ENCODE measurements at places on chromosomes 7 and 10.

DNA sequence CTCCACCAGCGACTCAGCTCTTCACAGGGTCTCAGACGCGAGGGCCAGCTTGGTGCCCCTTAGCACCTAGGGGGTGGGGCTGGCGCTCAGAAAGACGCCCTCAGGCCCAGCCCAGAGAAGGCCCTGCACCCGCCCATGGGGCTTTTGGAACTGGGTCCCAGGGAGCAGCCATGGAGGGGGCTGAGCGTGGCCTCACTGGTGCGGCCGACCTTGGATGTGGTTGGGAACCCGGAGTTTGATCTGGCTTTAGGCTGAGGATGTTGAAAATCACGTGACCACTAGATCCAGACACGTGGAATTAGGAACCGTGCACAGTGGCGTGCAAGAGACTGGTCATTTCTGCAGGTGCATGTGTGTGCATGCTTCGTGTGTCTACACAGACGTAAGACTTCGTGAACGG, 185.4 kb downstream of the DNAJB6 start:
- DNase-seq, result no peak

DNA sequence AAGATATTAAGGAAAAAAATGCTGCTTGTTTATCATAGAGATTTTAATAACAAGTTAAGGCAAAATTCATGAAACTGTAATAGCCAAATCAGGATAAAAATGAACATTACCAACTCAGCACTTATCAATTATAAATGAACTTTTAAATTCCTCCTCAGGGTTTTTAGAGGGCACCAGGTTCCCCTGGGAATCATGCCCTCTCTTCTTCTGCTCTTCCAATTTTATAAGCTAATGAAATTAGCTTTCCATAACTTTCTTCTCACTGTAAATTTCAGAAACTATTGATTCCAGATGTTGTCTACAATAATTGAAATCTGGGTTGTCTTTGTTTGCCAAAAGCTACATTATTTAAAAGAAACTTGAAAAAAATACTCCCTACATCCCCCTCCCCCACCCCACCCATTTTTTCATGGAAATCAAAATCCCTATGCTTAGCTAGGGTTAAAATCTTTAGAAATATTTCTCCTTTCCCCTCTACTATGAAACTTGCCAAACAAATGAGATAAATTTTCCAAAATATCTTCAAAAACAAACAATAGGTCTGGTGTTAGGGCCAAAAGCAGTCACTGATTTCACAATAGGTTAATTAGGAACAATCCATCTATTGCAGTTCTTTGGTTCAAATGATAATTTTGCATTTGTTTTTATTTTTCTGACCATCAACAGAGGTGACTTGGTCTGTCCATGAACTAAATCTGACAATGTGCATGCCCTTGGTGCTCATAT, 187.7 kb downstream of the DOCK4 start:
- no peak for DNase-seq

GRCh38 chr10:110666673-110667072, 22.5 kb downstream of the RBM20 start:
- no peak for DNase-seq

DNA sequence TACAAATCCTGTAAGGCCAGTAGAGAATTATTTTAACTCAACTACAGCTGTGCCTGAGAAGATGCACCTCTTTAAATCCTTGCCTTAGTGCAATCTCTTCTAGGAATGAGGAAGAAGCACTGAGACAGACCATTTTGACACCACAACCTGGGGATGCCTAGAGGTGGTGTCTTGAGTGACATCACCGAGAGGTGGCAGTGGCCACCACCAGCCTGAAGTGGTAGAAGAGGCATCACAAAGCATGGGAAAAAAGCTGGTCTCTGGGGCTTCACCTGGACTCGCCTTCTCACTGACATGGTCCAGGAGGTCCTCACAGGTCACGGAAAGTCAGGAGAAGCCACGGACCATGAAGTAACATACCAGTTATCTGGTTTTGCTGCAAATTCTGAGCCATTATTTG, 99.2 kb upstream of the PDLIM1 start:
- DNase-seq, result no peak

DNA sequence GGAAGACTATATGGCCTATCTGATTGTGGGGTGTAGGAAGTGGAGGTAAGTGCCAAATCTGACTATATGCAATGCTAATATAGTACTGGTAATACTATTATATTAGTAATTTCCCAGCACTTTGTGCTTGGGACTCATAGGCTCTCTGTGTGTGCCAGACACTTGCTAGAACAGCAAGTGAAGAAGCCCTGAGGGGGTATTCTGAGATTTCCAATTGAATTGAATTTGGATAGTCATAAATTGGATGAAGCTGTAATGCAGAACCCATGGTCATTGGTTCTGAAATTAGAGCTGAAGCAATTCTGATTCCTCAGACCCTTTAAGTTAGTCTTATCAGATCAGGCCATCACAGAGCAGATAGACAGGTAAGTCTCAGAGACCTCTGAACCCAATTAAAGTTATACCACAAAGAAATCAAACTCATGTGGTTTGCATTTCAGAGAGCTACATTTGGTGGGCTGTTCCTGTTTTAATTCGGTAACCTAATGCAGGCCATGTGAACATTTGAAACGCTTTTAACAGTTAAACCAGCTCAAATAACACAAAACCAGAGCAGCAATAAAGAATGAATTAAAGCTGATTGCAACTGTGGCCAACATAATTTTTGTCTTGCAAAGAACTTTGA, 179.5 kb downstream of the CREB5 start:
- DNase-seq, result no peak

DNA sequence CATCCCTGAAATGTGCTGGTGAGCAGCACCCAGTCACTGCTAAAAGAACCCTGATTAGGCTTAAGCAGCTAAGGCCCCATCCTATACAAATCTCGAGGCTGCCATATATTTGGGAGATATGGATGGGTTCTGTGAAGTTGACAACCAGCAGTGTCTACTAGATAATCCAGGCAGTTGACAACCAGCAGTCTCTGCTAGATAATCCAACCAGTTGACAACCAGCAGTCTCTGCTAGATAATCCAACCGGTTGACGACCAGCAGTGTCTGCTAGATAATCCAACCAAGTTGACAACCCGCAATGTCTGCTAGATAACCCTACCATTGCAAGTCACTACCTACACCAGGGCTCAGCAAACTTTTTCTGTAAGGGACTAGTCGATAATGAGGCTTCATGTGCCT, 58.3 kb upstream of the KDM7A start:
- DNase-seq, result no peak

All from NCI-H524 treated with DMSO at 0.1 percent for 48 hours (cell line).